Jurkat, Clone E6-1 (cell line): ENCODE measurements at places on chromosomes 4 and X.

GRCh38 chrX:134604701-134605311 is 53.5 kb downstream of the PLAC1 start:
- no peak for DNase-seq

DNA sequence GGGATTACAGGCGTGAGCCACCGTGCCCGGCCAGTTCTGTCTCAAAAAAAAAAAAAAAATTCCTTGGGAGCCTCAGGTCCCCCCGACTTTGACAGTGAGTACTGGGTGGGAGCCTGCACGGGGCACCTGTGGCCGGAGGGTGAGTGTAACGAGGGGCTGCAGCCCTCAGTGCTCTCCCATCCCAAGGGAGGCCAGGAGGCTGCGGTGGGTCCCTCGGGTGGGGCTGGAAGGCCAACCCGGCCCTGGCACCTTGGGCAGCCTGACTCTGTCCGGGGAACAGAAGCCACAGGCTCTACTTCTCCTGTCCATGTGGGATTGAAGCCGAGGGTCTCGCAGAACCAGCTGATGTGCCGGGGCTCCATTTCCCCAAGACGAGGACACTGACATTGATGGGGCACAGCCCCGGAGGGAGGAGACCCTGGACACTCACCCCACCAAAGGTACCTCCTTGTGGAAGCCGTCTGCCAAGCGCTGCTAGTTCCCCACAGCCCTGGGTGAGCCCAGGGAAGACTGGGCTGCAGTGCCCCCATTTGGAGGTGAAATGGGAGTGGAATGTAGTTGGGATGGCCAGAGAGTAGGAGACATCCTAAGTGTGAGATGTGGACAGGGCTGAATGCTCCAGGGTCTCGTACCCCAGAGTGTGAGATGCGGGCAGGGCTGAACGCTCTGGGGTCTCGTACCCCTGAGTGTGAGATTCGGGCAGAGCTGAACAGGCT is 2.3 kb upstream of the SLC26A1 start:
- DNase-seq, result no peak

DNA sequence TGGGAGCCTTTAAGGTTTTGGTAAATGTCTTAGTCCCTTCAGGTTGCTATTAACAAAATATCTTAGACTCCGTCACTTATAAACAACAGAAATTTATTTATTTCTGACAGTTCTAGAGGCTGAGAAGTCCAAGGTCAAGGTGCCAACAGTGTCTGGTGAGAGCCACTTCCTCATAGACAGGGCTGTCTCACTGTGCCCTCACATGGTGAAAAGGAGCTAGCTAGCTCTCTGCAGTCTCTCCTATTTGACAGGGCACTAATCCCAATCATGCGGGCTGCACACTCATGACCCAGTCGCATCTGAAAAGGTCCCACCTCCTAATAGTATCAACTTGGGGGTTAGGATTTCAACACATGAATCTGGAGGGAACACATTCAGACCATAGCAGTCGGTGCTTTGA is 63.4 kb upstream of the KLF3 start:
- no peak for DNase-seq

GRCh38 chr4:26789208-26789607 is 71.4 kb upstream of the STIM2 start:
- DNase-seq, result no peak

GRCh38 chr4:140790765-140791164 is 34.6 kb upstream of the TBC1D9 start:
- DNase-seq, result no peak

DNA sequence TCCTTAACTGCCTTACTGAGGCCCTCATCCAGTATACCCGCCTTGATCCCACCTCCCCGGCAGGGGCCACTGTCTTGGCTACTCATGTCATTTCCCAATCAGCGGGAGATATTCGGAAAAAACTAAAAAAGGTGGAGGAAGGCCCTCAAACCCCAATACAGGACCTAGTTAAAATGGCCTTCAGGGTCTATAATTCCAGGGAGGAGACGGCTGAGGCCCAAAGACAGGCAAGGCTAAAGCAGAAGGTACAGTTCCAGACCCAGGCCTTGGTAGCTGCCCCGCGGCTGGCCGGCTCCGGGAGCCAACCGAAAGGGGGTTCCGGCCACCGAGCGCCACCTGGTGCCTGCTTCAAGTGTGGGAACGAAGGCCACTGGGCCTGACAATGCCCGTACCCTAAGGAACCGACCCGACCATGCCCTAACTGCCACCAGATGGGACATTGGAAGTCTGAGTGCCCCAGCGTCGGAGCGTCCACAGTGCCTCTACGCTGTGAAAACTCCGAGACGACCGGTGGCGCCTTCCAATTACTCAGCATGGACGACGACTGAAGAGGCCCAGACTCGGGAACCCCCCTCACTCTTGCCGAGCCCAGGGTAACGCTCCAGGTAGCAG is 959.6 kb downstream of the RPA4 start:
- DNase-seq, result no peak

DNA sequence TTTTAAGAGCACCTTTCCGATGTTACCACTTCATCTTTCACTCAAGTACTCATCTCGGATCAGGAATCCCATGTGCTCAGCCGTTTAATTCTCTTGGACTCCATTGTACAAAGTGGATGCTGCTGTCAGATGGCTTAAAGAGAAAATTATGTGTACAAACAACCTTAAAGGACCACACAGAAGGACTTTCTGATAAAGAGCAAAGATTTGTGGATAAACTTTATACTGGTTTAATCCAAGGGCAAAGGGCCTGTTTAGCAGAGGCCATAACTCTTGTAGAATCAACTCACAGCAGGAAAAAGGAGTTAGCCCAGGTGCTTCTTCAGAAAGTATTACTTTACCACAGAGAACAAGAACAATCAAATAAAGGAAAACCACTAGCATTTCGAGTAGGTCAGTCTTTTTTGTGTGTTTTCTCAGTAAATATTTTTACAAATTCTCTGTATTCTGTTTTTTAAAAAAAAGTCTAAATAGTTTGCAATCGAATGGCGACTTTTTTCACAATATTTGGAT is 20.1 kb downstream of the MMAA start:
- no peak for DNase-seq

GRCh38 chr4:39802005-39802404 is 104.1 kb downstream of the UBE2K start:
- no peak for DNase-seq

- no peak for DNase-seq
These were observed 180.3 kb upstream of the PPARGC1A start for GRCh38 chr4:24070117-24070516.
